ENCODE measurements at places on chromosomes 1 and 21.

GRCh38 chr1:207754974-207755700, 3.3 kb downstream of the CD46 start:
- DNase-seq: no peak

- no peak for DNase-seq
Observed at GRCh38 chr1:68363339-68363738, 86.4 kb downstream of the RPE65 start.

DNA sequence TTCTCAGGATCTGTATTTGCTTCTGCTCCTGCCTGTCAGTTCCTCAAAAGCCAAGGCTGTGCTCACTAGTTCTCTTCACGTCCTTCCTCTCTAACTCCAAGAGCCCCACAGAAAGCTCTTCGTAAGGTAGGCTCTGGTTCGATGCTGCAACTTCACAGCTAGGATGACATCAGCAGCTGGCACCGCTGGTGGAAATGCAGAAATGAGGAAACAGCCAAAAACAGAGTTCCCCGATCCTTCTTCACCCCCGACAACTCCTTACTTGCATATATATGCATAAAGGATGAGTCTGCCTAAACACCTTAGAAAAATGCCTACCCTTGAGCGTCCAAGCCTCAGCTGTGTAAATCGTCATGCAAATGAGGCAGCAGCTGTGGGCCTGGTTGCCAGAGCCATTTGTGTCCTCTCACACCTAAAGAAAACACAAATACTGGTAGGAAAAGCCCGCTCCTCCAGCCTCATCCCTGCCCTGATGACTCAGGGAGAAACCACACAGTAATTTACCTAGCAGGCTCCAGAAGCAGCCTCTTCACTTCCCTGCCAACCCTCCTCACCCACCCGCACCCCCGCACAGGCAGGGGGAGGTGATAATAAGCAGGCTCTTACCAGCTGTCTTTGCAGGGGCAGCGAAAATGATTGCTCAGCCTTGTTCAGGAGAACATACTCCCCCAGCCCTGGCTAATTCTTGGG, 28.2 kb downstream of the BATF3 start:
- no peak for DNase-seq

GRCh38 chr1:33943978-33944377, 80.1 kb downstream of the HMGB4 start:
- DNase-seq: no peak

DNA sequence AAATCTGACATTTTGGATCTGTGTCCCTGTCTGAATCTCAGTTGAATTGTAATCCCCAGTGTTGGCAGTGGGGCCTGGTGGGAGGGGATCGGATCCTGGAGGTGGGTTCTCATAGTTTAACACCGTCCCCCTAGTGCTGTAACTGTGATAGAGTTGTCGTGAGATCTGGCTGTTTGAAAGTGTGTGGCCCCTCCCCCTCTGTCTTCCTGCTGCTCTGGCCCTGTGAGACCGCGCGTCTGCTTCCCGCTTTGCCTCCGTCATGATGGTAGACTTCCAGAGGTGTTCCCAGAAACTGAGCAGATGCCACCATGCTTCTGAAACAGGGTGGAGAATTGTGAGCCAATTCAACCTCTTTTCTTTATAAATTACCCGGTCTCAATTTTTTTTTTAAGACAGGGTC, 25.0 kb downstream of the AGPAT3 start:
- peak; percentile 31 for DNase-seq

DNA sequence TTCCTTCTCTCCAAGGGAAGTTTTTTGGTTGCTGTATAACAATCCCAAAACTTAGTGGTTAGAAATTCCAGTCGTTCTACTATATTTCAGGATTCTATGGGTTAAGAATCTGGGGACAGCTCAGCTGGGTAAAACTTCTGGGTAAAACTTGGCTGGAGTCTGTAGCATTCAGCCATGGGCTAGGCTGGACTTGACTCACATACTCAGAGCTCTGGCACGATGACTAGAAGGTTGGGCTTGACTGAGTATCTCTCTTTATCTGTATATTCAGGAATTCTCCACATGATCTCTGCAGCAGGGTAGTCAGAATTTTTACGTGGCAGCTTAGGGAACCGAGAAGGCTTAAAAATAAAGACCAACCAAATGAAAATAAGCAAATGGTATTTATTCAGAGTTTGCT, 28.2 kb upstream of the HRNR start:
- DNase-seq: no peak

- no peak for DNase-seq
Observed at GRCh38 chr1:90558126-90558525, 159.0 kb downstream of the BARHL2 start.

- DNase-seq: no peak
Observed at GRCh38 chr1:119588621-119589020, 59.4 kb downstream of the ZNF697 start.

- DNase-seq: no peak
Observed at GRCh38 chr1:7824701-7825100, 28.2 kb downstream of the UTS2 start.

DNA sequence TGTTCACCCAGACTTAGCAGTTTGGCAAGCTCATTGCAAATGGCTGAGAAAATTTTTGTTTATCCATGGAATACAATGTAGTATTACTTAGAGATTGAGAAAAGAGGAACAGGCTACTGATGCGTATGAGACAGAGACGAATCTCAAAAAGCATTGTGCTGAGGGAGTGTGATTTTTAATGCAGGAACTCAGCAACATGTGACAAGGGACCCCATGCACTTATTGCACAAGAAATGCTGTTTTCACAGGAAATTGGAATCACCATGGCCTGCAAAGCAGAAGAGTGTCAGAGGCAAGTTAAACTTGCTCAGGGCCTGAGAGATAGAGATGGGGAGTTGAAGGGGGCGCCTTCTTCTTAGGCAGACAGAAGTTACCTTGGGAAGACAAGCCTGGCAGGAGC, 32.6 kb upstream of the TLR5 start:
- DNase-seq: no peak

- DNase-seq: no peak
Observed at GRCh38 chr1:167510244-167510643, 8.1 kb downstream of the CD247 start.

DNA sequence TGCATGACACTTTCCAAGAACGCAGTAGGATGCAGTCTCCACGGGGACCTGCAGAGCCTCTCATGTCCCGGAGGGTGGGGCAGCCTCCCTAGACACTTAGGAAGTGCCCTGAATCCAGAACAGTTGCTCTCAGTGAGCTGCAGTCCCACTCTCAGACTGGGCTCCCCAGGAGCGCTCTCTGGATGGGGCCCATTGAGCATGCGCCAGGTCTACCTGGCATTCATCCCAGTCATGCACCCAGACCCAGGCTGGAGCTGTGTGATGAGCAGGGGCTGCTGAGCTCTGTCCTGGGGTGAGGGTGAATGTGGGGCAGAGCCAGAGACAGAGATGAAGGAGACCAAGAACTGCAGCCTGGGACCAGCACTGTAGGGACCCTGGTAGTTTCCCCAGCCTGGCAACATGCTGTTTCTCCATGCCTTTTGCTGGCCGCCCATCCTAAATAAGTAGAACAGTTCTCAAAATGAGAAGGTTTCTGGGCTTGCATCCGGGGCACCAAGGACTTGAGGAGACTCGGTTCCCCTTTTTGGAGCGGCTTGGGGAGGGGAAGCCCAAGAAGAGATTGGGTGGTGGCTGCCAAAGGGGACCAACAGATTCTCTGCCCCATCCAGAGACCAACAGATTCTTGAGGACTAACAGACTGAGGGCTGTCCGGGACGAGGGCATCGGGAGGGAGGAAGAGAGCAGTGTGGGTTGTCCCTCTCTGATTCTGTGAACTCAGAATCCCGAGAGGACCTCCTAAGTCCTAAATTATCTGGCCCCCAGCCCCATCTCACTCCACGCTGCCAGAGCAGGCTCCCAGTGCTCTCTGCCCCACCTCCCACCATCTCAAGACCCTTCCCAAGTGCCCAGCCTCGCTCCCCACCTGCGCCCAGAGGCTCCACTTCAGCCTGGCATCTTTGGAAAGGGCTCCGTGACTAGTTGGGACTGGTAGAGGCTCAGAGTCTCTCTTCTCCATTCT, 1.0 kb upstream of the PGLYRP4 start:
- no peak for DNase-seq

- DNase-seq: no peak
Observed at GRCh38 chr1:221873673-221874072, 131.8 kb upstream of the DUSP10 start.

- DNase-seq: peak; percentile 46
Observed at GRCh38 chr1:169326956-169327268, 40.7 kb downstream of the NME7 start.

- no peak for DNase-seq
Observed at GRCh38 chr1:206003854-206004800, 932 bp upstream of the RAB7B start.

DNA sequence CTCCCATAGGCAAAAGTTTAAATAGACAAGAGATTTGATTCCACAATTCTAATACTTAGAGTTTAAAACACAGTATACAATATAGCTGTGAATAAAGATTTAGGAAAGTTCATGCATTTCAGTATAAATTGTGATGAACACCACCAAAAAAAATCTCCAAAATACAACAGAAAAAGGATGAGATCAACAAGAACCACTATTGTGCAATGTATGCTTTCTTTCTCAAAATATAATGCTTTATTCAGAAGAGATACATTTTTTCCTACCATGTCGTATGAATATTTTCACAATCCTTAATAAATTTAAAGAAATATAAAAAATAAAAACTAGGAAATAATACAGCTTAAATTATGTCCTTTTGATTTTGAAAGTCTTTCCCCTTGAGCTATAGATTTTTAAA, 1309.2 kb downstream of the MRPL39 start:
- no peak for DNase-seq

DNA sequence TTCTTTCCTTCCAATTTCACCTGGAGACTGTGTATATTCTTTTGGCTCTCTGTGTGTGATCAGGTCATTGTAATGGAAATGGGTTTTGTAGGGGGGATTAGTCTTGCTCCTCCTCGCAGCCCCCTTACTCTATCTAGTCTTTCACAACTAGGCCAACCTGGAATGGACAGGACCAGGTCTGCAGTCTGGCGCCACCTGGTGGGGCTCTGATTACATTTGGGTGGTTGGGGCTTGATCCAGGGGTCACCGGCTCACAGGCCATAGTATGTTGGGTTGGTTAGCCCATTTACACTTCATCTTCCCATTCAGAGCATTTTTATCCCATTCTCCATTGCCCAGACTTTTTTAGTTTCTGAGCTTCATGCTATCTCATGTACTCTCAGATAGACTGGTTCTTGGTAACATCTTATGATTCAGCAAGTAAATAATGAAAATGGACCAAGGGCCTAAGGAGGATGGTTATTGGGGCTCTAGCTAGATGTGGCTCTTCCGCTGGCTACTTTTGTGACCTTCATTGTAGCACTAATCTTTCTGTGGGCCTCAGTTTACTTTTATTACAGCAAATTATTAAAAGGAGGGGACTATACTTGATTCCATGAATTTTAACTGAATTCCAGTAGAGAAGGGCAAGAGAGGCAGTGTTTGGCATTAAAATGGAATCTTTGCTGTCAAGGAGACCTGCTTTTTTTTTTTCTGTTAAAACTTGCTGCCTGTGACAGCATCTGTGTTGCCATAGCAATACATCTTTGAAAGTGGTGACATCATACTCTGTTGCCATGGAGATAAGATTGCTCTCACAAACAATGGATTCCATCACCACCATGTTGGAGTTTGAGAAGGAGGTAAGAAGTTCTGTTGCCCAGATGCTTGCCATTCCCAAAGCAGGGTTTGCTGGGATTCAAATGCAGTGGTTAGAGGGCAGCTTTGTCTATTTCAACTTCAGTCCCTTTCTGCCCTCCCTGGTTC, 150.1 kb downstream of the PLXNA2 start:
- DNase-seq: peak; percentile 38

GRCh38 chr1:18668046-18668445, 37.4 kb downstream of the PAX7 start:
- no peak for DNase-seq

DNA sequence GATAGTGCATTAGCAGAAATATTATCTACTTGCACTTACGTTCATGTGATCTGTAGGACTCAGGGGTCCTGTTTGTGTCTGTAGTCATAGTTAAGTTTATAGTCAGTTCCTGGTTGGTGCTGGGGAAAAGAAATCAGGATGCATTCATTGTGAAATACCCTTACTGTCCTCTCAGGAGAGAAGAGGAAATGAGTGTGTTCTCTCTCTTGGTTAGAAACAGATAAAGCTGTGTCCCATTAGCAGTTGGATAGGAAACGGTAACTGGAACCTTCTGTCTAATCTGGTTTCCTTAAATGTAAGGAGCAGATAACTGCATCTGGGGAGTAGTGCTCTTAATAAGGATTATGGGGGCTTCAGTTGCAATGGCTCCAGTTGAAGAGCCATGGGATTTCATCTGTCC, 8.9 kb downstream of the SDCCAG8 start:
- DNase-seq: peak; percentile 94

GRCh38 chr1:171355727-171356126, 41.7 kb downstream of the FMO4 start:
- no peak for DNase-seq

DNA sequence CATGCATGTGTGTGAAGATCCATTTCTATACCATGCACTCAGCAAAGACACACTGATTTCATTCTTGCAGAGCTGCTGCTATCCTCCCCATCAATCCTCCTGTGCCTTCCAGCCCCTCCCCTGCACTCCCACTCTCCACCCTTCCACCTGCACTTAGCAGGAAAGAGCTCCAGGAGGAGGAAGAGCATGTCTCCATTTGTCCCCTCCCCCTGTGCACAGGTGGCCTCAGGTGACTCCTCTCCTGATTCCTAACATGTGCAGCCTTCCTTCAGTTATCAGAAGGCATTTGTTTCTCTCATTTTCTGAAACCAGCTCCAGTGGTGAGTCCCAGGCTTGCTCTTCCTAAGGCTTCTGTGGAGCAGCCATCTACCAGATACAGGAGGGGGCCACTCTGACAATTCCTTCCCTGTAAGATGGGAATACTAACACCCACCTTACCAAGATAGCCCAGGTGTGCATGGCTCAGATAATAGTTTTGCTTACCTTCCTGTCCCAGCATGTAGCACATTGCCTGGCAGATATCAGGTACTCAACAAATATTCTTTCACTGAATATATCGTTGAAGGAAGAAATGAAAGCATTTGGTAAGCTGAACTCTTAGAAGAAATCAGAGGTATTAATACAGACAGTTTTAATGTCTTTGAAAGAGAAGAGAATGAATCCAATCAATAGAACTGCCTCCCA, 21.9 kb upstream of the FAM3B start:
- DNase-seq: no peak

- DNase-seq: no peak
Observed at GRCh38 chr1:36303650-36304360, 2.4 kb upstream of the SH3D21 start.

DNA sequence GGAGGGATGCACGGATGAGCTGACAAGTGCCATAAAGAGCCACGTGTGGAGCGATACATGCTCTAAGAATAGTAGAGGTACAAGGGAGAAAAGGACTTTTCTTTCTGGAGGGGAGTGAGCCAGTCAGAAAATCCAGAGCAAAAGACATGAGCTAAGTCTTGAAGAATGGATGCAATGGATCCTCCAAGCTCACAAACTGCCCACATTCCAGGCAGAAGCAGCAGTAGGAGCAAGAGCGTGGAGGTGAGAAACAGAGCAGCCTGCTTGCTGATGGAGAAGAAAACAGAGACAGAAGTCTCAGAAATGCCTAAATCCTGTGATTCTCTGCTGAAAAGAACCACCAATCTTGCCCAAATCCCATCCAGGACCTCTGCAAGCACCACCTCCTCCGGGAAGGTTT, 78.2 kb upstream of the RALGPS2 start:
- DNase-seq: no peak
